Activated effector memory CD4-positive, alpha-beta T cell treated with Interleukin-2 at 50 U/mL for 16 hours (primary cell): ENCODE measurements at places on chromosomes 13 and 19.

DNA sequence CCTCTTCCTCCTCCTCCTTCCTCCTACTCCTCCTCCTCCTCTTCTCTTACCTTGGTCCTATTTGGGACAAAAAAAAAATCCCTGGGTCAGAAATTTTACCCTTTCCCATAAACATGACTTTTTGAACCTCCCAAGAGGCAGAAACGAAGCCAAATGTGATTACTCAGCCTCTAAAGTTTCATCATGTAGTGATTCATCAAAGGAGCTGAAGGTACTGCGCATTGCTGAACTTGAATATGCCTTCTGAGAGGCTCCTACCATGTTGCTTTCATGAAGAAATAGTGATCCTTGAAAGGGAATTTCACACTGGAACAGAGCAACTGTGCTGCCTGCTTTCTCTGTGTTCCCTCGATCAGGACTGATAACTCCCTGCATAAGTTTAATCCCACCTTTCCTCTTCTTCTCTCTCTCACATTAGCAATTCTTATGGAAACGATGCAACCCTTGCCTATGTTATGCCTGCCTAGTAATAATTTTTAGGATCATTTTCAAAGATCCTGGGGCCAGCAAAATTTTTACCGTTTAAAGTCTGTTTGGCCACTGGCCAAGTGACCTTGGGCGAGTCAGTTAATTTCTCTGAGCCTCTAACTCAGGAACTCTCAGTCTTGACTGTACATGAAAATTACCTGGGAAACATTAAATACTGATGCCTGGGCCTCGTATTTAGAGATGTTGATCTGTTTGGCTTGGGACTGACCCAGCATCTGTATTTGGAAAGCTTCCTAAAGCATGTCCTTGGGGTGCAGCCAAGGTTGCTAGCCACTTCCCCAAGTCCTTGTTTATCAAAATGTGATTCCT lies 149.5 kb downstream of the DCT start:
- DNase-seq: no peak

GRCh38 chr19:18073197-18073596 lies 13.5 kb downstream of the IL12RB1 start:
- DNase-seq: no peak

- DNase-seq: no peak
These were observed 10.9 kb downstream of the PRAM1 start for GRCh38 chr19:8491574-8491973.

DNA sequence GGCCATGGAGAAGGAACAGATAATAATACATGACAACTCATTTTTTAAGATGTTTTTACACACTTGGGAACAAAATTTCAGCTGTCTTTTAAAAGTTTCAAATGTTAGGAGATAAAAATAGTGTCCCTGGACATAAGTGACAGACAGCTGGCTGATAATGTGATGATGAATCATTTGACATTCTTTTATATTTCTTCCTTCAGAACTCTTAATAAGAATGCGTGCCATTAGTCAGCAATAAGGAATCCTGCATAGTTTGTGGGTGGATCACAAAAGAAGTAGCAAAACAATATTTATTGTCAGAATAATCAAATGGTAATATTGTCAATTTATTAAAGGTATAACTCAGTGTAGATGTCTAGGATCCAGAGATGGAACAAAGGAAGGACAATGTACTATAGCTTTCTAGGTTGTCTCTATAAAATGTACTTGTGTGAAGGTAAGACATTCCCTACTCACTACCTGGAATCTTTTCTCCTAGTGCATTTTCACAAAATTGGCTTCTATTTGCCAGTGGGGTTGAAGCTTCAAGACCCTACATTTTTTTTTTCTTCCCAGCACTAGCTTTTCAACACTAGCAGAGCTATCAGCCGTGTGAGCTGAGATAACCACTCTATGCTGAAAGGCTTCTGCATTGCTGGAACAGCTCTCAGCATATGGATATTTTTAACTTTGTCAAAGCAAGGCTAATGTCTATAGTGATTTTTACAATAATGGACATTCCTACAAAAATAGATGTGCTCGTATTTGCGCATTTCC lies 175.6 kb upstream of the SLITRK6 start:
- DNase-seq: no peak

- no peak for DNase-seq
These were observed 171.4 kb downstream of the FOXO1 start for GRCh38 chr13:40494946-40495620.

DNA sequence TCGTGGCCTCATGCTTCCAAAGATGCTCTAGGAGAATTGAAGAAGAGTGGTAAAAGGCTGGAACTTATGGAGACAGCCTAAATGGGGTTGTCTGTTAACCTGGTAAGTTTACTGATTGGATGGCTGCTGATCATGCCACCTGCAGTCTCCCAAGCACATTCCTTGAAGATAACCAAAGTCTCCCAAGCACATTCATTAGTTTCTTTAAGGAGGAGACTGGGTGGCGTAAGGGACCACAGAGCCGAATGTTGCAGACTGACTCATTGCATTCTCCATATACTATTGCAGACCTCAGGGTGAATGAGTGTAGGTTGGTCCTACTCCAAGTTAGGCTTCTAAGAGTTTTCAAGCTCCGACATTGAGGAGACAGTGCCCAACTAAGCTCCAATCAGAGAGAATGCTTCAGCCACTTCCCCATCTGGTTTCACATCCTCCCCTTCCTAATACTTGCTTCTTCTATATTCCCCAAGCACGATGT lies at the start of gene IGFL3:
IGFL3 (minus strand) TSS at position 51 of the 478 bp plus-strand sequence; CDS start at position 12, 39 bp downstream.
- no peak for DNase-seq

DNA sequence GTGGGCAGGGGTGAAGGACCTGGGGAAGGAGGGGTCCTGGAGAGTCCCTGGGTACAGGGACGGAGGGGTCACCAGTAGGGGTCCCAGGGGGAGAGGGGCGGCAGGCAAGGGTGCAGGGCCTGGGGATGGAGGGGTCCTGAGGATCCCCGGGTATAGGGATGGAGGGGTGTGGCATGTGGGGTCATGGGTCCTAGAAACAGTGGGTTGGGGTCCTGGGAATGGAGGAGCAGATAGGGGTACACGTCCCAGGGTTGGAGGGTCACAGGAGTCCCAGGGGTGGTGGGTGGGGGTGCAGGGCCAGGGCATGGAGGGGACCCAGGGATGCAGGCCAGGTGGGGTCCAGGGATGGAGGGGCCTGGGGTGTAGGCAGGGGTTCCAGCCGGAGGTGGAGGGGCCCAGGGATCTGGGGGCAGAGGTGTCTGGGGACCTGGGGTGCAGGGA lies 1.4 kb downstream of the BTBD2 start:
- no peak for DNase-seq

- no peak for DNase-seq
These were observed 69.2 kb downstream of the TEX26 start for GRCh38 chr13:31001647-31002046.

DNA sequence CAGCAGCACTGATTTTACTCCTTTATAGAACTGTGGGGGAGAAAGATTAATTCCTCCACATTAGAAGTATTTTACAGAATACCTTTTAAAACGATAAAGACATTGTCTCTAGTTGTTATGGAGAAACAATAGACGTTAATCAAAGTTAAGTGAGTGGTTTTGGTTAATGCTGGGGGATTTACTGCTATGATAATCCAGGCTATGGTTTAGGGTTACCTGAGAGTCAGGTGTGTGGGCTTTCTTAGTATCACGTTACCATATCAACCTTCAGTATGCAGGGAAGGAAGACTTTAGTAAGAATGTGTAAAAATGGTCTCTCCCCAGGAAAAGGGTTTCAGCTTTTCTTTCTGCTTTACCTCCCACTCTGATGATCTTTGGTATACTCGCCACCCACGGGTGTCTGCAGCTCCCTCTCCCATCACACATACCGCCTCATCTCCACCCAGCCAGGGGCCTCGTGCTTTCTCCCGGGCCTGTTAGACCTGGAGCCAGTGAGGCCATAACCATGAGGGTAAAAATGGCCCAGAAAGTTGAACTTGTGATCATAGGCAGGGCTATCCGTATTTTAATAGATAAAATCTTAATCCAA lies 45.6 kb upstream of the WDFY2 start:
- DNase-seq: no peak

DNA sequence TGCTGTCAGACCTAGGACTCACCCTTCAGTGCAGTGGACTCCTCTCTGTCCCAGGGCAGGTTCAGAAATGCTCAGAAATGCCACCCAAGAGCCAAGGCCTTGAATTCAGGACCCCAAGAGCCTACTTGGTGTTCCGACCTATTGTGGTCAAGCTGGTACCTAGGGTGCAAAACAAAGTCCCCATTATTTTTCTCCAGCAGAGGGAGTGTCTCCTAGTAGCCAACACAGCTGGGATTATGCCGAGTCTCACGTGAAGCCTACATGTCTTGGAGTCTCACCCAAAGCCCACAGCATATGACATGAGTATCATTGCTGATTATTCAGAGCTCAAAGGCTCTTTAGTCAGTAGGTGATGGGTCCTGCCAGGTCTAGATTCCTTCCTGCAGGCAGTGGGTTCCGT lies 671.1 kb upstream of the SPRY2 start:
- DNase-seq: no peak
